ENCODE measurements at places on chromosomes 12 and 14. TPM values are rescaled to one million over a fixed set of nuclear protein-coding genes. Genes with fewer than 3 reads are reported as not detected.

- DNase-seq, result no peak
These were observed 35.4 kb downstream of the SPTB start for GRCh38 chr14:64844272-64844671.

GRCh38 chr12:113242026-113242418 is 20.8 kb downstream of the TPCN1 start:
- DNase-seq, result no peak

DNA sequence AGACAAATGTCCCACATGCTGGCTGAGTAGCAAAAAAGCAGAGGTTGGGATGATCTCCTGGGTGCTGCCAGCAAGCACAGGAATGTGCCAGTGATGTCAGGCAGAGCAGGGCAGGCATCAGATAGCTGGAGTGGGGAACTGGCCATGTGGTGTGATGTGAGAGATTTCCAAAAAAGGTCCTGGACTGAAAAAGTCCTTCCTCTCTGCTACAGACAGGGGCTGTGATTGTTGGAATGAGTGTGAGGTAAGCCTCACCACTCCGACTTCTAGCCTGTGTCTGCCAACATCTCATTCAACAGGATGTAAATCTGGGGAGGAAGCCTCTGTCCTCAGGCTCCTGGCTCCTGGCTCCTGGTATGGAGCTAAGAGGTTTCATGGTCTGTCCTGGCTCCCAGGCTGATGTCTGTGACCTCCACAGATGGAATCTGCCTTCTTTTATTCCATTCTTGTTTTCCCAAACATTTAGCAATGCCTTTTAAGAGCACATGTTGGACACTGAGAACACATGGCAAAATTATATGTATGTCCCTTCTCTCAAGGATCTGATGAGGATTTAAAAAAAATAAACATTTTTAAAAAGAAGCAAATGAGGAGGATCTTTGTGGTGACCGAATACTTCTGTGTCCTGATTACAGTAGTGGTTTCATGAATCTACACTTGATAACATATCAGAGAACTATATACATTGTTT is 50.1 kb upstream of the STK38L start:
- no peak for DNase-seq

DNA sequence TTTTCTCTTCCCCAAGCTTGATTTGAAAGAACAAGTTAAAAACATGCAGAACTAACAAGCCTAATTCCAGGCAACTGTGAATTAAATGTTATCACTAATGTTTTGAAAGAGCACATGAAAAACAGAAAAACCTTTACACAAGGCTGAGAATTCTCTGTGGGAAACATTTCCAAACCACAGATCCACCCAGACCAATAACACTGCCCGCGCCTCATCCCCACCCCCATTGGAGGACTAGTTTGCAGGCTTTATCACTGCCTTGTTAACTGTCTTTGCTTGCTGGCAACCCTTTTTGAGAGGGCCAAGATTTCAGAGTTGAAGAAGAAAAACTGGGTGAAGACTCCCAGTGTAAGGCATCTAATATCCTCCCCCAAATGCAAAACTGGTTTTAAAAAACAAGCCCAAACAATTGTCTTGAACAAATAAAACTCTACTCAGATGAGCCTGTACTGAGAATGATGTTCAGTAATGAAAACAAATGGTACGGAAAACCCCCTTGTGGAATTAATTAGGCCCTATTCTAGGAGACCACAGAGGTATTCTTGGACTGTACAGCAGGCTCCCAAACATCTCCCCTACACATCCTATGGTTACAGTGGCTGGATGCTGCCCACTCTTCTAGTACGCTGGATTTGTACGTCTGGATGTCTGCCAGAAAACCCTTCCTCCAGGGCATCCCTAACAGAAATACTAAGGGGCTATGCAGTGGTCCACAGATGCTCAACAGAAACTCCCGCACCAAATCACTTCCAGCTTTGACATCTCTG is 5.8 kb downstream of the MAX start:
- peak; percentile 53 for DNase-seq

DNA sequence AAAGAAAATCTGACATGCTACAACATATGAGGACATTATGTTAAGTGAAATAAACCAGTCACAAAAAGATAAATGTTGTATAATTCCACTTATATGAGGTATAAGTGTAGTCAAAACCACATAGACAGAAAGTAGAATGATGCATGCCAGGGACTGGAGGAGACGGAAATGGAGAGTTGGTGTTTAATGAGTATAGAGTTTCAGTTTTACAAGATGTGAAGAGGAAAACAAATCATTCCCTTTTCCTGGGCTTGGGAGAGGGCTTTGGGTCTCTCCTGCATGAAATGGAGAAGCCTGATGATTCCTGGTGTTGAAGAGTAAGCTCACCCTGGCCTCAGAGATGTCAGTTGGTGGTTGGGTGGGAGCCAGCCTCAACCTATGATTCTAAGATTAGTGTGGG is 158.4 kb upstream of the PLXNC1 start:
- no peak for DNase-seq

DNA sequence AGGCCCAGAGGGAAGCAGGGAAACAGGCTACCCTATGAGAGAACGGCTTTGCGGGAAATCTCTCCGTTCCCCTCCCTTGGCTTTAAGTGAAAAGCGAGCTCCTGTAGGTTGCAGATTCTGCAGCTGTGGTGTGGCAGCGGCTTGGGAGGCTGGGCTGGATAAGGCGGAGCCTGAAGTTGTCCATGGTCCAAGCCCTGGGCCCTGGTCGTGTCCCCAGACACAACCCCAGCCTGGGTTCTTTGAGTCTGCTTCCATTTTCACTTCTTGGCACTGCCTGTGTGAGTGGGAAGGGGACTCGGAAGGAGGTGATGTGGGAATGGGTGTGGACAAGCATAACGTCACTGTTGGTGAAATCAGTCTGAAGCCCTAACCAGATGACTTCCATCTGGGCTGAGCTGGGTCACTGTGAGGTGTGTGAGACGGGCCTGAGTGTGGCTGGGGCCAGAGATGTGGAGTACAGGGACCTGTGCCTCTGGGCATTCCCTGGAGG is 43.0 kb upstream of the CTDSP2 start:
- DNase-seq, result peak; percentile 72

- no peak for DNase-seq
These were observed 52.1 kb upstream of the CORO1C start for GRCh38 chr12:108783446-108783845.

GRCh38 chr12:80838708-80839107 is 99.0 kb downstream of the LIN7A start:
- DNase-seq, result no peak

- no peak for DNase-seq
These were observed 36.8 kb upstream of the NINJ2 start for GRCh38 chr12:700016-700415.

DNA sequence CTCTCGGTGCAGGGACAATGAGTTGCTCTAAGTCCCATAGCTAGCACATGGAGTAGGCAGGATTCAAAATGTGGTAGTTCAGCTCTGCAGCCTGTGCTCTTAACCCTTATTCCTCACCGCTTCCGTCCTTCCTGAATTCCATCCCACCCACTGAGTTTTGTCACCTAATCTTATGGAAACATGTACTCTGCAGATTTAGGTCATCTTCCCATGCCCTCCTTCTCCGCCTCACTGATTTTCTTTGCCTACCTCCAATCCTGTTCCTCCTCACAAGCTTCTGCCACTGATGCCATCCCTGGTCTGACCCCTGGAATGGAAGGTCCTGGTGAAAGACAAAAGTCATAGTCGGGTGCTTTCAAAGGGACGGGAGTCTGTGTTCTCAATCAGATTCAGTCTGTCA is 46.5 kb upstream of the ABCC9 start:
- DNase-seq, result no peak

- DNase-seq, result peak; percentile 56
These were observed at the start of gene BATF for GRCh38 chr14:75522224-75522982. Gene BATF, plus strand, starts transcription at chr14:75522469. Its CDS starts 214 bp downstream, at chr14:75522683.

DNA sequence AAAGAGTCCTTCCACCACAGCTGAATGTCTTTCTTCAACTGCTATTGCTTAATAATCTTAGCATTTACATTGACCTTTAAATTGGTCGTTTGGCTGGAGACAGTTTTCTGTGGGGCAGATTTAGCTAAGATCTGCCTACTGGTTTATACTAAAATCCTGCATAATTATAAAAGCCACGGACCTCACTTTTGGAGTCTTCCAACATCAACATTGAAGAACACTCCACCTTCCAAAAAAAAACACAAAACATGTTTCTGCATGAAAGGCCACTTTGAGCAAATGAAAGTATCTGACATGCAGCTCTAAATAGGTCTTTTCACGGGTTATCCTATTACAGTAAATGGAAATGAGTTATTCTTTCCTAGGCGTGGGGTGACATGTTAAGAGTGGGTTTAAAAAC is 57.0 kb upstream of the KRR1 start:
- no peak for DNase-seq

GRCh38 chr14:46887144-46887543 is 235.6 kb upstream of the RPL10L start:
- no peak for DNase-seq

- DNase-seq, result no peak
These were observed 38.2 kb upstream of the MAP1LC3B2 start for GRCh38 chr12:116520801-116521471.

DNA sequence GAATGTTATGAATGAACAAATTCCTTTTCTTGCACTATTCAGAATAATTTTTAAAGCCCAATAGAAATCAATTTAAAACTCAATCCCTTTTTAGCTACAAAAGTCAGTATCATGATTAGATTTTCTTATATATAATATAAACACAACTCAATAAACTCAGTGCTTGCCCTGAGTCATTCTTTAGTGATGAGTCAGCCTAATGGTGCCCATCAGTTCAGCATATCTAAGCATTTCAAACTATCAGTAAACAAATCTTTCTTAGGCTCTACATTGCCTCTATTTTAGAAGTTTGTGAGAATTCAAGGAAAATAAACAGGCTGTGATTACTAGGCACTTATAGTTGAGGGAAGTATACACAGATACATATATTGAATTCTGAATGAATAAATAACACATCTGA is 179.6 kb downstream of the NELL2 start:
- no peak for DNase-seq

DNA sequence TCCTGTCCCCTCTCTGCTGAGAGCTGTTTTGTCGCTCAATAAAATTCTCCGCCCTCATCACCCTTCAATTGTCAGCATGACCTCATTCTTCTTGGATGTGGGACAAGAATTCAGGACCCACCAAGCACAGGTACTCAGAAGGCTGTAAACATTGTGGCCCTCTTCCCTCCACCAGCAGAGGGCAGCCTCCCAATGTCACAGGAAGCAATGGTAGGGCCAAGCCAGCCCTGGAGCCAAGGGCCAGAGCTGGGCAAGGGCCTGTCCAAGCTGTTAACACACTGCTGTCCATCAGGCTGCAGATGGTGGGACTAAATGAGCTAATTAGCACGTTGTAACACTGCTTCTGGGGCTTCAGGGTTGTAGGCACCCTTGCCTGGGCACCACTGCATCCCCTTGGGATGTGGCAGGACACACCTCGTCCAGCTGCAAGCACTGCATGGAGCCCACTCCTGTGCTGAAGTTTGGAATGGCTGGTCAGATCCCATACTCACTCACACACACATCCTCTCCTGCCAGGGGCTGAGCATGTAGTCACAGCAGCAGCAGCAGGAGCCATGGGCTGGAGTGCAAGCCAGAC is 62.7 kb upstream of the HECTD1 start:
- DNase-seq, result peak; percentile 26

- DNase-seq, result no peak
These were observed 27.0 kb upstream of the PHC1 start for GRCh38 chr12:8887285-8887715.

DNA sequence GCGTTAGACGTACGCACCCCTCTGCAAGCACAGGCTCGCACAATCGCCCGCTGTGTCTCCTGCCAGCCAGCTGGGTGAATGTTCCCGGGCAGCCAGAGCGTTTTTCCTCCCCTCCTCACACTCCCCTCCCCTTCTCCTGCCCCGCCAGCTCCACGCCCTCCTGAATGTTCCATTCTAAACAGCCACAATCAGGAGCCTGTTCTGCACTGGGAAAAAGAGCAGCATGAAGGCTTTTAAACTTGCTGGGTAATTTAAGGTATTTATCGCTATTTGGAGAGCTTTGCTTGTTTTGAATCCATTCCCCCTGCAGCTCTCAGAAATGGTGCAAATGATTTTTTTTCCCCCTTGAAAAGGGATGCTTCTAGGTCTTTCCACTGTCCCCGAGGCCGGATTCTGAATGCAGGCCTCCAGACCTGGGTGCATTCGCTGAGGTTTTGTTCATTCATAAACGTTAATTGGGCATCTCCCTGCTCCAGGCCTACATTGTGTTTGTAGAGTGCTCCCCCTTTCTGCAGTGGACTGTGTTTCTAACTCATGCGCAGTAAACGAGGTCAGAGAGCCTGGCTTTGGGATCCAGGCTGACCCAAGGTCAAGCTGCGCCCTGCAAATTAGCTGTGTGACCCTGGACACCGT is 212.5 kb downstream of the CHST11 start:
- DNase-seq, result peak; percentile 41

DNA sequence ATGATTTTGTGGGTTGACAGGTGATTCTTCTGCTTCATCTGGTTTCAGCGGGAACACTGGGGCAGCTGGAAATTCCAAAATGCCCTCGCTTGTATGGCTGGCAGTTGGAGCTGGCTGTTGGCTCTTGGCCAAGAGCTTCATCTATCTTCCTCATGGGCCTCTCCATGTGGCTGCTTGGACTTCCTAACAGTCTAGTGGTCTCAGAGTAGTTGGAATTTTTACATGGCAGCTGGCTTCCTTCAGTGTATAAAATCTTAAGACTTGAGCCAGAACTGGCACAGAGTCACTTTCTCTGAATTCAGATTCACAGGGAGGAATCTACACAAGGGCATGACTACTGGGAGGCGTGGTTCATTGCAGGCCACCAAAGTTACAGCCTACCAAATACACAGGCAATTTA is 204.9 kb upstream of the RMST start:
- DNase-seq, result no peak

DNA sequence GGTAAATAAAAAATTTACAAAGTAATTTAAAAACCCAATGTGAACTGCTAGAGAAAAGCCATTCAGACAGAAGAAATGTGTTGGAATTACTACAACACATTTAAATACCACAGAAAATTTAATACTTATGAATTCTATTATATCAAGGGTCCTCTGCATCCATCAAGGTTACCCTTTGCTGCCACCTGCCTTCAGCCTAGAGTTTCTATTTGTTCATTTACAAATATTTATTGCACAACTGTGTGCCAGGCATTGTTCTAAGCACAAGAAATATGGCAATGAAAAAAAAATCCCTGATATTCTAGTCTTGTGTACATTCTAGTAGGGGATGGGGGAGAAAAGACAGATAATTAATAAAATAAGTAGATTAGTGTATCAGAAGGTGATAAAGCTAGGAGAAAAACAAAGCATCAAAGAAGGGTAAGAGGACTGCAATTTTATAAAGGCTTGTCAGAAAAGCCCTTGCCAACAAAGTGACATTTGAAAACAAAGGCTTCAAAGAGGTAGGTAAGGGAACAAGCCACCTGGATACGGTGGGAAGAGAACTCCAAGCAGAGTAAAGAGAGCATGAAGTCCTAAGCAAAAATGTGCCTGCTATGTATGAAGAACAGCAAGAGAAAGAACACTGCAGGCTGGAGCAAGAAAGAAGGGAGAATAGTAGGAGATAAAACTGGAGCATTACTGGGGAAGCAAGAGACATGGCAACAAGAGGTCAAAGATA is 59.1 kb upstream of the SLC6A13 start:
- DNase-seq, result no peak

- no peak for DNase-seq
These were observed 87.8 kb downstream of the RTN1 start for GRCh38 chr14:59782760-59783159.

Gene REM2
- 0.24 TPM for total RNA-seq

Gene MDP1
- 10.9 TPM for total RNA-seq

Gene MEG3
- 11.0 TPM for total RNA-seq

Gene AICDA
- total RNA-seq, result not detected

Gene GARIN6
- total RNA-seq, result not detected

Gene BEGAIN
- 0.99 TPM for total RNA-seq

Gene HSP90B1
- 662 TPM for total RNA-seq

Gene ALDH1L2
- total RNA-seq, result 2.2 TPM
